ENCODE measurements at places on chromosomes 2 and 18. TPM values are rescaled to one million over a fixed set of nuclear protein-coding genes. Genes with fewer than 3 reads are reported as not detected.
A peak's percentile ranks its signal among the peaks of the same experiment; 100 is the strongest.

DNA sequence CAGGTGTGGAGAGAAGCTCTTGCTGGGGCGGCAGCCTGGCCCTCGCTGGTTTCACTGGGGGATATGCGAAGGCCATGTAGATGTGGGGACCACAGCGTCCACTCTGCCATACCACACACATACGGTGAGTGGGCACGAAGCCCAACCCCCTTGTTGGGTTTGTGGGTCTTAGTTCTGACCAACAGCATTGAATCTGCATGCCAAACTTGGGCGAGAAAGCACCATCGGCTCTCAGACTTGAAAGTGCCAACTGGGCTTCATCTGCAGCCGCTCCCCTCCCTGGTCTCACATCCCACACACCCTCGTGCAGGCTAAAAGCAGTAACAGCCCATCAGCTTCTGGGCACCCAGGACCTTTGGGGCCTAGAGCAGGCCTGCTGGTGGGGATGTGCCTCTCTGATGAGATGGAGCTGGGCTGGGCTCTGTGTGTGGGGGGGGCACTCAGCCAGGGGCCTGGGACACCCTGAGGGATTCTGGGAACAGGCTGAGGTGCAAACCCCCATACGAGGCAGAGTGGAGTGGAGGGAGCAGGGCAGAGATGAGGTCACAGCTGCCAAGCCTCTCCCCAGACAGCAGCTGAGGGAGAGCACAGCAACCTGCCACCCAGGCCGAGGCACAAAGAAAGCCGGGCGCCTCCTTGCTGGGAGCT is 264.4 kb downstream of the TWIST2 start:
- DNase-seq, result no peak
- H3K27me3 ChIP-seq, result no peaks in the 10 kb centered on the region
- H3K4me1 ChIP-seq, result peaks cover 9% of the 10 kb centered on the region
- no peak overlapping the region for H3K4me3 ChIP-seq
- peaks cover 4% of the 10 kb centered on the region for H3K36me3 ChIP-seq

Gene MC4R
- not detected for total RNA-seq

- H3K27ac ChIP-seq, result no peak overlapping the region
- no peak for DNase-seq
- H3K4me3 ChIP-seq, result no peak overlapping the region
- H3K27me3 ChIP-seq, result no peaks in the 10 kb centered on the region
- H3K36me3 ChIP-seq, result no peaks in the 10 kb centered on the region
- H3K4me1 ChIP-seq, result peaks cover 14% of the 10 kb centered on the region
Observed at GRCh38 chr2:46960618-46961017, 45.0 kb upstream of the MCFD2 start.

Gene SGPP2
- total RNA-seq, result 0.20 TPM

- no peaks in the 10 kb centered on the region for H3K4me1 ChIP-seq
- no peaks in the 10 kb centered on the region for H3K36me3 ChIP-seq
- no peak overlapping the region for H3K4me3 ChIP-seq
- no peak for DNase-seq
- no peak overlapping the region for H3K27ac ChIP-seq
Observed at GRCh38 chr18:68447286-68447685, 267.6 kb downstream of the TMX3 start.

- H3K27me3 ChIP-seq, result no peaks in the 10 kb centered on the region
- peak; percentile 90 for DNase-seq
- peak within 1 kb of the TSS; percentile 76 for H3K4me3 ChIP-seq
- peaks cover 5% of the 10 kb centered on the region for H3K36me3 ChIP-seq
- peaks cover 19% of the 10 kb centered on the region for H3K4me1 ChIP-seq
- H3K27ac ChIP-seq, result peak within 1 kb of the TSS; percentile 78
Observed at GRCh38 chr2:28810384-28811285, at the start of gene SPDYA. Gene SPDYA (plus strand): TSS chr2:28810834. CDS start chr2:28816015, 5,181 bp downstream.

Gene CHRNG
- total RNA-seq, result not detected

DNA sequence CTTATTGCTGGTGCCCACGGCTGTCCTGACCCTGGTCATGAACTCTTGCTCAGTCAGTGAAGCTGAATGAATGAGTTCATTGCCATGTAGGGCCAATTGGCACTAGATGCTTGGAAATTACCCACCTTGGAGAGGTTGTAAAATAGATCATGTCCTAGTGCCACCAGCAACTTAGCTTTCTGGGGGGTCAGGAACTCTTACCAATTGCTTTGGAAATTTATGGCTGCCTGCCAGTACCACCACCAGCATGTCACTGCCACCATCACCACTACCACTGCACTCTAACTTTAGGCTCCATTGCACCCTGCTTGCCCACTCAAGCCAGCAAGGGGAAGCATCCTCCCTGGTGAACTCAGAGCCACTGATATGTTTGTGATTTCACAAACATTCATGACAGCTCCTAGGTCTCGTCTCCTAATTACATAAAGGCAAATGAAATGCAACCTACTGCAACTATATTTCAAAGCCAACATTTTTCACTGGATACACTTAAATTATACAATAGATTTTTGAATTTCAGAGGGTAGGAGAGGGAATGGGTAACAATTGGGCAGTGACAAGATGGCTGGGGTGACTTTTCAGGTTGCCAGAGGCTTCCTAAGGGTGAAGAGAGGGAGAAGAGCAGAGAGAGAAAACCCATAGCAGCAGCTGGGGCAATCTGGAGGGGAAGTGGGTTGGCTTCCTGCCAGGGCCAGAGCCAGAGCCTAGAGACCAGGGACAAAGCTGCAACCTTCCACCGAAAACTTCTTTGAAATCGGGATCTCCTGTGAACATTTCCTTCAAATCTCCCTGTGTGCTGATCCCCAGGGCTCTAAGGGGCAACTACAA is 3.5 kb upstream of the EMILIN1 start:
- DNase-seq, result no peak
- H3K4me1 ChIP-seq, result peaks cover 66% of the 10 kb centered on the region
- H3K27ac ChIP-seq, result peak overlapping the region; percentile 87
- peaks cover 6% of the 10 kb centered on the region for H3K36me3 ChIP-seq
- H3K4me3 ChIP-seq, result peak overlapping the region; percentile 74

Gene SLC38A11
- total RNA-seq, result not detected

DNA sequence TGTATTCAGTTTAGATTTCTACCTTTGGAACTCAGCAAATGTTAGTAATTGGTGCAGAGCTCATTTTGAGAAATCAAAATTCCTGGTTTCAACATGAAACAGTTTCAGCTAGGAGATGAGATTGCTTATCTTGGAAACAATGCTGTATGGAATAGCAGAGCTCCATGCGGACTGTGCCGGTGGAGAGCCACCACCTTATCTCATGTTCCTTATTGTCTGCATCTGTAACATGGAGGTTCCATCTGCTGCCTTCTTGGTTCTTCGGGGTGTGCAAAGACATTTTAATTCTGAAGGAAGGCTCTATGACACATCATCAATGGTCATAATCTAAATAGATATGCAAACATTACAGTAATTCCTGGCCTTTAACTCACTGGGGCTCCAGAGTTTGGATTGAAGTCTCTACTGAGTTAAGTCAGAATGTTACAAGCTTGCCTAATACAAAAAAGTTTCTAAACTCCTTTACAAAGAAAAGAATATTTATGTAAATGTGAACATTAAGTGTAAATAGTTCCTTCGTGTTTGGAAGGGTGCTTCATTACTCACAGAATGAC is 65.3 kb downstream of the PRKRA start:
- no peak for DNase-seq
- H3K36me3 ChIP-seq, result no peaks in the 10 kb centered on the region
- no peak overlapping the region for H3K4me3 ChIP-seq
- H3K27ac ChIP-seq, result no peak overlapping the region
- H3K27me3 ChIP-seq, result peaks cover 14% of the 10 kb centered on the region
- no peaks in the 10 kb centered on the region for H3K4me1 ChIP-seq

Gene MDH1
- 155 TPM for total RNA-seq

Gene RTKN
- total RNA-seq, result 4.6 TPM
